Uterus (tissue), 4 donors: ENCODE measurements at places on chromosomes 12 and 14. TPM values are rescaled to one million over a fixed set of nuclear protein-coding genes. Genes with fewer than 3 reads are reported as not detected.

- DNase-seq = no peak
Measured at GRCh38 chr12:127987199-127987901, 279.6 kb upstream of the TMEM132C start.

DNA sequence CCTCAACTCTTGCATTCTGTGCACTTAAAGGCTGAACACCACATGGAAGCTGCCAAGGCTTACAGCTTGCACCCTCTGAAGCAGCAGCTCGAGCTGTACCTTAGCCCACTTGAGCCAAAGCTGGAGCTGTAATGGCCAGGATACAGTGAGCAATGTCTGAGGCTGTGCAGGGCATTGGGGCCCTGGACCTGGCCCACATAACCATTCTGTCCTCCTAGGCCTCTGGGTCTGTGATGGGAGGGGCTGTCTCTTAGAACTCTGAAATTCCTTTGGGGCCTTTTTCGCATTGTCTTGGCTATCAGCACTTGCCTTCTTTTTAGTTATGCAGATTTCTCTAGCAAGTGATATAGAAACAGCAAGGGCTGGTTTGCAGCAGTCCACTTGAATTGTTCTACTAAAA, 303.8 kb upstream of the CLEC14A start:
- no peak for DNase-seq

DNA sequence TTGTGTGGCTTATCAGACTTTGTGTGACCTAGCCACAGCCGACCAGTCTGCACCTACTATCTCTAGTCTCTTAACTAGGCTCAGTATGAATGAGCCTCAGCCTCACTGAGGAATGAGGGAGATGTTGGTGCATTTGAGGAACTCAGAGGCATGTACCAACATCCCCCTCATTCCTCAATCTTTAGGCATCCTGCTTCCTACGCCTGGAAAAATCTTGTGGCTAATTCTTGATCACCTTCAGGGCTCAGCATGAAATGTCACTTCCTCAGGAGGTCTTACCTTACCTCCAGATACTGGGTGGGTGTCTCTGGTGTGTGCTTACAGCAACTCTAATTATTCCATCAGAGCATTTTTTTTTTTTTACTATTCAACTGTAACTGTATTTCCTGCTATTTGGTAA, 148.8 kb upstream of the TMCC3 start:
- no peak for DNase-seq

DNA sequence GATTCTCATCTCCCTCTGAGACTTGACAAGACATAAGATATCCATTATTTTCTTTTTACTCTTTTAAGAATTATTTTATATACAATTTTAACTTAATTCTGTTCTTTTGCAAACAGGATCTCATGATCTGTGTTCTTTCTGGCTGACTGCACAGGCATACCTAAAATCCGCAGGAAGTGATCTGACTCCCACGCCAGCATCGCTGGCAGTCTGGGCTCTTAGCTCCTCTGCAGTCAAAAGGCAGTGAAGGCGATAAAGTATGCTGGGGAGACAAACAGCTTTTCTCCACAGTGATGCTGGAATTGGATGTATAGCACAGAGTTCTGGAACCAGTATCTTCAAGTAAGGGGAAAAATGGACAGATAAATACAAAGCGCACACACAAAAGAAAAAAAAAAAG, 52.4 kb downstream of the DICER1 start:
- no peak for DNase-seq

RTL1 gene
- not detected for total RNA-seq
